ENCODE measurements at places on chromosomes 7 and 10. TPM values are rescaled to one million over a fixed set of nuclear protein-coding genes. Genes with fewer than 3 reads are reported as not detected.
A peak's percentile ranks its signal among the peaks of the same experiment; 100 is the strongest.

GRCh38 chr10:121613456-121613855, 15.2 kb upstream of the FGFR2 start:
- DNase-seq: no peak

Gene GRM8
- not detected for total RNA-seq

DNA sequence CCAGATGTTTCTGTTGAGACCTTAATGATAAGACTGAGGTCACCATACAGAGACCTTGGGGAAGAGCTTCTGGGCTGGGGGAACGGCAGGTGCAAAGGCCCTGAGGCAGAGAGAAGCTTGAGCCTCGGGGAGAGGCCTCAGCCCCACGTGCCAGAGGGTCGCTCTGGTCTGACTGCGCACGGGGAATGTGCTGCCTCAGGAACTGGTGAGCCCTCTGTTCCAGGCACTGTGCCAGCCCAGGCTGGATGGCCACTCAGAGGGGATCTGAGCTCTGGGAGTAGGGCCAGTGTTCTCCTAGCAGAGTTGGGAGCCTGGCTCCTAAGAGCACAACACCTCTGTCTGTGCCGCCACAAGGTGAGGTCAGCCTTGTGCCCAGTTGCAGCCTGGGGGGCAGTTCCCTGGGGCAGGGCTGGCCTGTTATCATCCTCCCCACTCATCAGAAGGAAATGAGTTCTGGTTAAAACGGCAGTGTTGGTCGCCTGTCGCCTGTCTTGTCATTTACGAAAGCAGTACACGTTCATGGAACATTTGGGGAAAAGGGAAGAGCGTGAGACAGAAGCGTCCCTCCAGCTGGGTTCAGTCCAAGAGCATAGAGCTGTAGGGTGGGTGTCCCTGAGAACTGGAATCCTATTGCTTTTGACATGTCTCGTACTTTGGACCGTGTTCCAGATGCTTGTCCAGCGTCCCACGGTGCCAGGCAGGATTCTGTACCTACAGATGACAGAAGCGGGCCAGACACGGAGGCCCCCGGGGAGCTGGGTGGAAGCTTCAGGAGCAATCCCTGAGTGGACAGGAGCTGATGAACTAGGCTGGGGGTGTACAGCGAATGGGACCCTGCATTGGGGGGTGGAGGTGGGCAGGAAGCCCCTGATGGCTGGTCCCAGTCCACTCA, 4.3 kb downstream of the TTYH3 start:
- no peak for DNase-seq

DNA sequence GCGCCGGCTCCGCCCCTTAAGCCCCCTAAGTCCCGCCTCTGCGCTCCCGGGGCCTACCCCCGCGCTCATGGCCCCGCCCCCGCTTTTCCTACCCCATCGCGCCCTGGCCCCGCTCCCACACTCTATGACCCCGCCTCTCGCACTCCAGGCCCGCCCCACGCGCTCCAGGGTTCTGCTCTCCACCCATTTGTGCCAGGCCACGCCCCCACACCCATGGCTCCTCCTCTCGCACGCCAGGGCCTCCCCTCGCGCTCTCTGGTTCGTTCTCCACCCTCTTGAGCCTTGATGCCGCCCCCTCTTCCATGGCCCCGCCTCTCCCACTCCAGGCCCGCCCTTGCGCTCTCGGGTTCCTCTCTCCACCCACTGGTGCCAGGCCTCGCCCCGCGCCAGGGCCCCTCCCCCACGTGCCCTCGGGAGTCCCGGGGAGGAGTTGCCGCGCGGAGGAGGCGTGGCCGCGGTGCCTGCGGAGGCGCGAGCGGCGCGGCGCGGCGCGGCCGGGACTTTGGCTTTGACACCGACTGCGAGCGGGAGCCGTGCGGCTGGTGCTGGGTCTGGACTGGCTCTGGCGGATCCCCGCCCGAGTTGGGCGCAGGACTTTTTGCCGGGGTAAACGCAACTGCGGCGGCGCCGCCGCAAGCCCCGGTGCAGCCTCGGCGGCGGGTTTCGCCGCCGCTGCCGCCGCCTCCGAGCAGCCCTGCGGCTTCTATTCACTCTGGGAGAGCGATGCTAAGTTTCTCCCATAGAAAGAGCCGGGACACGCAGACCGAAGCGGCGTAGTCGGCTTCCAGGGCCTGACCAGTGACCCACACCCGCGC, at the start of gene EEPD1:
Gene EEPD1 (plus strand): TSS at position 499 of the 815 bp plus-strand sequence. CDS start 1,071 bp downstream, outside the sequence.
- peak; percentile 93 for DNase-seq

- DNase-seq: no peak
These were observed 1.9 kb downstream of the SAP25 start for GRCh38 chr7:100571829-100572116.

GRCh38 chr10:76411729-76412435, 980.5 kb downstream of the LRMDA start:
- no peak for DNase-seq

Gene CRHR2
- not detected for total RNA-seq

Gene ACSM6
- total RNA-seq: not detected

Measured in bronchial epithelial cell (primary cell).